ENCODE measurements at places on chromosomes 1 and 21. TPM values are rescaled to one million over a fixed set of nuclear protein-coding genes. Genes with fewer than 3 reads are reported as not detected.

Gene FCRL6
- 0.25 TPM for polyA plus RNA-seq

Gene SLC30A2
- 5.0 TPM for polyA plus RNA-seq

Gene CRNN
- not detected for polyA plus RNA-seq

DNA sequence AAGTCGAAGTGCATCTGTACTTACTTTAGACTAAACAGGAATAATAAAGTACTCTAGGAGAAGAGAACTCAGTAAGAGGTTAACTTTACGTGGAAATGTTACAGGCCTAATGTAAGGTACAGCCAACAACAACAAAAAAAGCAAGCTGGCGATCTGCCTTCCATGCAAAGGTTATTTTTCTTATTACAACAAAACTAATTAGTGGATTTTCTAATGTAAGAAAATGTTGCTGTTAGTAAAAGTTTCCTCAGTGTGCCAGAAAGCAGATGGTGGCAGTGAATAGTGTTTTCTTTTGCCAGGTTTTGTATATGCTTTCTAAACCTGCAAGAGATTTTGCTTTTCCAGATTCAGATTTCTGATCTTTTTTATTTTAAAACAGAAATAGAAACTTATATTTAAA is 179.2 kb downstream of the NFIA start:
- no peak for DNase-seq

DNA sequence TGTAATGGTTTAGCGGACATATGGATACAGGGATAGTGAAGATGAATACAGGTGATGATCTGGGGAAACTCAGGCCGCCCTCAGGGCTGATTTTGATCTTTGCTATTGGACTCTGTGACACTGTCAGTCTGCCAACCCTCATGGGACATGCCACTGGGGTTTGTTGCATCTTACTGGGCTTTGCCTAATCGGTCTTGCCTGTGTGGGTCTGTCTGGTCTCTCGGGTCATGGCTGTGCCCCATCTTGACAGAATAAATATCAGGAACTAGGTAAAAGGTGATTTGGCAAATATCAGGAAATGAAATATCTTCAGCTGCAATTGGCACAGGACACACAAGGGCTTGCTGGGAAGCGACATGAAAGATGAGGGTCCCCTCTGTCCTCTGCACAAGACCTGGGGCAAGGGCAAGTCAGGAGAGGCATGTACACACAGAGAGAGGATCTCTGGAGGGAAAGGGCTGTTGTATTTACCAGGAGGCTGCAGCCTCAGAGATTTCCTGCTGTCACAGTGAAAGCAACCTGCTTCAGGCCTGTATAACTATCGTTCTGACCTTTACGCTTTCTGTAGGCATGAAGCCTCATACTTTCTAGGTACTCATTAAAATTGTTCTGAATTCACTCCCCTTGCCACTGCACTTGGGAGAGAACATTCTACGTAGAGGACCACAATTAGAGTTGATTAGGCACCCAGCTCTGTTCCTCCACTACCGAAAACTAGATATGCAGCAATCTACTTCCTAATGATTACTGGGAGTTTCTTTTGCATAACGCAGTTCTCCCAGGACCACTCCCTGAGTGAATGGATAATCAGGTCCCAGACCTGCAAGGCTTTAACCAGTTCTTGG is 52.0 kb upstream of the GADD45A start:
- no peak for DNase-seq

GRCh38 chr1:157105988-157106812 is 6.6 kb upstream of the ETV3L start:
- no peak for DNase-seq

GRCh38 chr1:234499119-234499942 is 20.4 kb upstream of the TARBP1 start:
- peak; percentile 74 for DNase-seq

- no peak for DNase-seq
Measured at GRCh38 chr1:53959664-53960250, 13.6 kb downstream of the LRRC42 start.
